ENCODE measurements at places on chromosomes 1 and 21. TPM values are rescaled to one million over a fixed set of nuclear protein-coding genes. Genes with fewer than 3 reads are reported as not detected.

The KRTAP19-1 gene
- not detected for polyA plus RNA-seq

The SCNM1 gene
- polyA plus RNA-seq = 38.7 TPM

- no peak overlapping the region for H3K4me3 ChIP-seq
- H3K27me3 ChIP-seq = no peaks in the 10 kb centered on the region
- H3K36me3 ChIP-seq = no peaks in the 10 kb centered on the region
- H3K27ac ChIP-seq = no peak overlapping the region
- DNase-seq = no peak
- no peaks in the 10 kb centered on the region for H3K4me1 ChIP-seq
Measured at GRCh38 chr1:196128835-196129234, 479.4 kb downstream of the KCNT2 start.

- no peaks in the 10 kb centered on the region for H3K4me1 ChIP-seq
- no peaks in the 10 kb centered on the region for H3K27me3 ChIP-seq
- peaks cover 11% of the 10 kb centered on the region for H3K36me3 ChIP-seq
- H3K27ac ChIP-seq = no peak overlapping the region
Measured at GRCh38 chr1:231363624-231364023, 25.5 kb downstream of the SPRTN start.

- no peaks in the 10 kb centered on the region for H3K27me3 ChIP-seq
- no peak overlapping the region for H3K4me3 ChIP-seq
- no peak overlapping the region for H3K27ac ChIP-seq
- no peaks in the 10 kb centered on the region for H3K36me3 ChIP-seq
Measured at GRCh38 chr21:16983420-16983819, 529.4 kb upstream of the CXADR start.

DNA sequence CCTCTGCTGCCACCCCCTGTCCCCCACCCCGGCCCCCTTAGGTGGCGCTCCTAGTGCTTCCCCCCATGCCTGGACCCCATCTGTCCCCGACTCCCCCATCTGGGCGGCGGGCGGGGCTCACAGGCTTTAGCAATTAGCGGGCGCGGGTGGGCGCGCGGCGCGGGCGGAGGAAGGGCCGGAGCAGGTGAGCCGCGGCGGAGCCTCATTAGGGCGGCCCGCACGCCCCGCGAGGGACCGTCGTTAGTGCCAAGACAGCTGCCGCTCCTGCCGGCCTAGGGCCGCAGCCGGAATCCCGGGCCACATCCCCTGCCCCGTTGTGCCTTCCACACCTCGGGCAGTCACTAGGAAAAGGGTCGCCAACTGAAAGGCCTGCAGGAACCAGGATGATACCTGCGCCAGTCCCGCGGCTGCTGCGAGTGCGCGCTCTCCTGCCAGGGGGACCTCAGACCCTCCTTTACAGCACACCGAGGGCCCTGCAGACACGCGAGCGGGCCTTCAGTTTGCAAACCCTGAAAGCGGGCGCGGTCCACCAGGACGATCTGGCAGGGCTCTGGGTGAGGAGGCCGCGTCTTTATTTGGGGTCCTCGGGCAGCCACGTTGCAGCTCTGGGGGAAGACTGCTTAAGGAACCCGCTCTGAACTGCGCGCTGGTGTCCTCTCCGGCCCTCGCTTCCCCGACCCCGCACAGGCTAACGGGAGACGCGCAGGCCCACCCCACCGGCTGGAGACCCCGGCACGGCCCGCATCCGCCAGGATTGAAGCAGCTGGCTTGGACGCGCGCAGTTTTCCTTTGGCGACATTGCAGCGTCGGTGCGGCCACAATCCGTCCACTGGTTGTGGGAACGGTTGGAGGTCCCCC lies 7.6 kb downstream of the OLIG2 start:
- peaks cover 6% of the 10 kb centered on the region for H3K4me1 ChIP-seq
- no peak for DNase-seq
- H3K27ac ChIP-seq = no peak overlapping the region
- H3K36me3 ChIP-seq = no peaks in the 10 kb centered on the region
- no peak overlapping the region for H3K4me3 ChIP-seq
- peaks cover 93% of the 10 kb centered on the region for H3K27me3 ChIP-seq

DNA sequence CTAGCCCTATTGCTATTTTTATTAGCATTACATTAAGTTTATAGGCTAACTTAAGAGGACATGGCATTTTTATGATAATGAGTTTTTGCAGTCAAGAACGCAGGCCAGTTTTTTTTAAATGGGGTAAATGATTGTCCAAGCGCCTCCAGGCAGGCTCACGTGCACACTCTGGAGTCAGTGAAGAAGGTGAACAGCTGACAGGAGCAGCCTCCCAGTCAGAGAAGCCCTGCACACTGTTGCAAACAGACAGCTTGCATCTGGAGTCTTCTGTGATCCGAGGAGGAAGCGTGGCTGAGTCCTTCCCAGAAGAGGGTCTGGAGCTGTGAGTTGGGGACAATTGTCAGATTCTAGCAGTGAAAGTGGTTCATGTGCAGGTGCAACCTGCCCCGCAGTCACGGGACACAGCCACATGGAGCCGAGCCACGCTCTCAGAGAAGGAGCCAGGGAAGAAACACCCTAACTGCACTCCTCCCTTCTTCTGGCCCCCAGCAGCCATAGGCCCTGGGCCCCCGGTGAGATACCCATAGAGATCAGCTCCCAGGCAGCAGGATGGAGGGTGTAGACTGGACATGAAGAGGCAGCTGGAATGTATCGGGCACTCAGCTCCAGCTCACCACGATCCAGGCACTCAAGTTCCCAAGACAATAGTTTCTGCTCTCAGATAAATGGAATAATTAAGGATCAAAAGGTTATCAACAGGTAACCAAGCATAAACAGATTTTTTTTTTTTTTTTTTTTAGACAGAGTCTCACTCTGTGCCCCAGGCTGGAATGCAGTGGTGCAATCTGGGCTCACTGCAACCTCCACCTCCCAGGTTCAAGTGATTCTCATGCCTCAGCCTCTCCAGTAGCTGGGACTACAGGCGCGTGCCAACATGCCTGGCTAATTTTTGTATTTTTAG lies 26.4 kb downstream of the CAPN2 start:
- peaks cover 1% of the 10 kb centered on the region for H3K36me3 ChIP-seq
- H3K4me1 ChIP-seq = peaks cover 33% of the 10 kb centered on the region
- no peaks in the 10 kb centered on the region for H3K27me3 ChIP-seq
- H3K27ac ChIP-seq = peak overlapping the region; percentile 87

The PDZK1IP1 gene
- polyA plus RNA-seq = 14.6 TPM

The KCNJ10 gene
- polyA plus RNA-seq = 0.52 TPM

DNA sequence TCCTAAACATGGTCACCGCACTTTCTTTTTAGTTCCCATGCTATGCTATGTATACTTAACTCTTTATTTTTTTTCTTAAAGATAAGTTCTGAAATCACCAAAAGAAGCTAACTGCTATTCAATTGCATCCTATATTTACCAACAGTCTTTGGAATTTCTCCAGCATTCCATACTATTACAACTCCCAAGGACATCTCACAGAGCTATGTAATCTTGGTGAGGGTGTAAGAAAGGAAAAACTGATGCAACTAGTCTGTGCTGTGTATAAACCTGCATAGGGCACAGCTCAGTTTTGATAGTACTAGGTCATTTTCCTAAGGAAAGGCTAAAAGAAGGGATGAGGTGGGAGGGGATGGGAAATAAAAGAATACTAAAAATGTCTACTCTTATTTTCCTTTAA lies 78.0 kb downstream of the PTPN14 start:
- no peak overlapping the region for H3K4me3 ChIP-seq
- H3K27me3 ChIP-seq = no peaks in the 10 kb centered on the region
- no peak for DNase-seq
- H3K27ac ChIP-seq = no peak overlapping the region

The SLC1A7 gene
- polyA plus RNA-seq = 0.40 TPM

DNA sequence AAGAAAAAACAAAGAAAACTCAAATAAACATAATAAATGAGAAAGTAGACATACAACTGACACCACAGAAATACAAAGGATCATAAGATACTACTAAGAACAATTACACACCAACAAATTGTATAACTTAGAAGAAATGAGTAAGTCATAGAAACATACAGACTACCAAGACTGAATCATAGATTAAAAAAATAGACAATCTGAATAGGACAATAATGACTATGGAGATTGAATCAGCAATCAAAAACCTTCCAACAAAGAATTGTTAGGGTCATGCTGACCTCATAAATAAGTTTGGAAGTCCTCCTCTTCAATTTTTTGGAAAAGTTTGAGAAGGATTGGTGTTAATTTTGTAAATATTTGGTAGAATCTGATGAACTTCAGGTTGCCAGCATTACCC lies 159.0 kb downstream of the PTBP2 start:
- no peaks in the 10 kb centered on the region for H3K4me1 ChIP-seq
- no peaks in the 10 kb centered on the region for H3K27me3 ChIP-seq
- H3K36me3 ChIP-seq = no peaks in the 10 kb centered on the region

GRCh38 chr1:192973988-192974387 lies 85.2 kb downstream of the UCHL5 start:
- H3K4me1 ChIP-seq = peaks cover 5% of the 10 kb centered on the region
- H3K4me3 ChIP-seq = no peak overlapping the region
- no peak for DNase-seq
- no peak overlapping the region for H3K27ac ChIP-seq
- no peaks in the 10 kb centered on the region for H3K36me3 ChIP-seq

DNA sequence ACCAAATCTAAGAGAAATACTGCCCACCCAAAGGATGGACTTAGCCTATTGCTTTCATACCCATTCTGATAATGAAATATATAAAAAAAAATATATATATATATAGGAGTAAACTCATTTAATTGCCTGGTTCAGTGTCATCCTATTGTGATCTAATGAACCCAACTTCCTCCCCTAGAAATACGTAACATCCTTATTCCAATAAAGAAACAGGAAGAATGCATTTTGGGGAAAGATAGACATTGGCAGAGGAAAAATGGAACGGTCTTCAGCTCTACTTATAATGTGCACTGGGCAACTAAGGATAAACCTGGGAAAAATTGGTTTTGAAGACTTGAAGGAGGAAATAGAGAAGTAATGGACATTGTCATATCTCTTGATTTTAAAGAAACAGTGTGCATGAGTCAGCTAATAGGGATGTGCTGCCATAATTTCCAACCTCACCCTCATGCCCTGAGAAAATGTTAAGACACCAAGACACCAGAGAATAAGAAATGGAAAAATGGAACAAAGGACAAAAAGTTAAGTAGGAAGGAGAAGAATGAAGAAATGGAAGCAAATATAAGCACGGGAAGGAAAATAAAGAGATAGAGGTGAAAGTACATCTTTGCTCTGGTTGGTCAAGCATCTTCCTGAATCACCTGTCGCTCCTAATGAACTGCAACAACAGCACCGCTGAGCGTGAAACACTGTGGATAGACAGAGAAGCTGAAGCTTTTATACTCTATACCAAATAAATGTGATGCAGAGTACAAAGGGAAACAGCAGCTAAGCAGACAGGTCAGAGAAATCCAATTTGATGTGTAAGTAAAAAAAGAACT lies 5.4 kb downstream of the UBR4 start:
- no peak for DNase-seq
- peaks cover 22% of the 10 kb centered on the region for H3K4me1 ChIP-seq
- peaks cover 6% of the 10 kb centered on the region for H3K36me3 ChIP-seq
- H3K27ac ChIP-seq = no peak overlapping the region

- peaks cover 46% of the 10 kb centered on the region for H3K27me3 ChIP-seq
- no peak for DNase-seq
Measured at GRCh38 chr1:39642796-39643195, 3.4 kb upstream of the HEYL start.

The BSND gene
- not detected for polyA plus RNA-seq

The AP4B1 gene
- 39.6 TPM for polyA plus RNA-seq

- no peak for DNase-seq
- H3K36me3 ChIP-seq = peaks cover 86% of the 10 kb centered on the region
- H3K4me3 ChIP-seq = no peak overlapping the region
Measured at GRCh38 chr1:204255966-204256365, 42.2 kb upstream of the GOLT1A start.

- no peaks in the 10 kb centered on the region for H3K4me1 ChIP-seq
- H3K27me3 ChIP-seq = no peaks in the 10 kb centered on the region
- H3K4me3 ChIP-seq = no peak overlapping the region
- DNase-seq = no peak
- H3K36me3 ChIP-seq = peaks cover 76% of the 10 kb centered on the region
Measured at GRCh38 chr1:1315435-1315954, 7.1 kb downstream of the PUSL1 start.

- H3K36me3 ChIP-seq = no peaks in the 10 kb centered on the region
- H3K27me3 ChIP-seq = peaks cover 40% of the 10 kb centered on the region
- no peak overlapping the region for H3K27ac ChIP-seq
- no peaks in the 10 kb centered on the region for H3K4me1 ChIP-seq
- no peak for DNase-seq
Measured at GRCh38 chr1:17912491-17912890, 157.4 kb downstream of the ACTL8 start.

The DENND2C gene
- polyA plus RNA-seq = 0.99 TPM

GRCh38 chr1:201288765-201289164 lies 5.5 kb downstream of the PKP1 start:
- H3K4me1 ChIP-seq = no peaks in the 10 kb centered on the region
- no peaks in the 10 kb centered on the region for H3K36me3 ChIP-seq
- no peak overlapping the region for H3K4me3 ChIP-seq
- peaks cover 46% of the 10 kb centered on the region for H3K27me3 ChIP-seq
- no peak for DNase-seq

DNA sequence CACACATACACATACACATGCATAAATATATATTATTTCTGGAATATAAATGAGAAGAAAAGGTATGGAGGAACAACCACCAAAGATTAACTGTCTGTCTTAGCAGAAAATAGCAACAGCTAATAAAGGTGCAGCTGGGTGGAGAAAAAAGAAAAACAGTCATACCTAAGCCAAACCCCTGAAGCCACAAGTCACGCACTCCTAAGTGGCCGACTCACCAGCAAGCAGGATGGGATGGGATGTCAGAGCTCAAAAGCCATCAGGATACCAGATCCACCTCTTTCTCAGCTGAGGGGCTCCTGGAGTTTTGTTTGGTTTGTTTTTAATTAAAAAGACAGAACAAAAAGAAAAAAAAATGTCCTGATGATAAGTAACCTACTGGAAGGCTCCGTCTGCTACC lies 64.7 kb upstream of the HIVEP3 start:
- no peaks in the 10 kb centered on the region for H3K4me1 ChIP-seq
- H3K4me3 ChIP-seq = no peak overlapping the region
- no peak overlapping the region for H3K27ac ChIP-seq
- no peaks in the 10 kb centered on the region for H3K27me3 ChIP-seq

- H3K27me3 ChIP-seq = no peaks in the 10 kb centered on the region
- no peak overlapping the region for H3K27ac ChIP-seq
- H3K36me3 ChIP-seq = peaks cover 72% of the 10 kb centered on the region
- H3K4me1 ChIP-seq = peaks cover 14% of the 10 kb centered on the region
Measured at GRCh38 chr1:32195972-32196823, 4.2 kb upstream of the CCDC28B start.

The PTPN7 gene
- polyA plus RNA-seq = 4.4 TPM

- no peaks in the 10 kb centered on the region for H3K4me1 ChIP-seq
- no peaks in the 10 kb centered on the region for H3K27me3 ChIP-seq
- DNase-seq = no peak
- H3K4me3 ChIP-seq = no peak overlapping the region
- no peak overlapping the region for H3K27ac ChIP-seq
Measured at GRCh38 chr1:39501666-39502065, 10.2 kb downstream of the BMP8A start.

The AGBL4 gene
- 0.28 TPM for polyA plus RNA-seq

DNA sequence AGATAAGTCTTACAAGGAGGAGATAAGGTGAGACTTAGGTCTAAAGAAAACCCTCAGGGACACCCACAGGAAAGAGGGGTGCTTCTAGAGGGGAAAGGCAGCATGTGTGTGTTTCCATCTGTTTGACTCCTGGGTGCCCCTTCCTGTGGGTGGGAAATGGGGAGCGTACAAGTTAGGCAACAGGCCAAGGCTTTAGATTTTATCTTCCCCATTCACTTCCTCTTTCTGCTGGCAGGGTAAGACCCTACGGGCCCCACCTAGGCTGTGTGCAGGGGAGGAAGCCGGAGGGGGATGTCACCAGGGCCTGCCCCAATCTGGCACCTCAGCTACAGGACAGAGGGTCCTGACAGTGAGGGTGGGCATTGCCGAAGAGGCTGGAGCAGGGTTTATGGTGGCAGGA lies 2.5 kb upstream of the OLIG1 start:
- no peak for DNase-seq
- peaks cover 5% of the 10 kb centered on the region for H3K4me1 ChIP-seq
- H3K36me3 ChIP-seq = no peaks in the 10 kb centered on the region
- H3K4me3 ChIP-seq = no peak overlapping the region
- peaks cover 89% of the 10 kb centered on the region for H3K27me3 ChIP-seq

The KCTD3 gene
- polyA plus RNA-seq = 72.0 TPM

The C1orf141 gene
- polyA plus RNA-seq = 0.22 TPM
